ENCODE measurements at places on chromosomes 6 and 20.

GRCh38 chr6:137402143-137402680, 92.0 kb downstream of the OLIG3 start:
- no peak for DNase-seq

DNA sequence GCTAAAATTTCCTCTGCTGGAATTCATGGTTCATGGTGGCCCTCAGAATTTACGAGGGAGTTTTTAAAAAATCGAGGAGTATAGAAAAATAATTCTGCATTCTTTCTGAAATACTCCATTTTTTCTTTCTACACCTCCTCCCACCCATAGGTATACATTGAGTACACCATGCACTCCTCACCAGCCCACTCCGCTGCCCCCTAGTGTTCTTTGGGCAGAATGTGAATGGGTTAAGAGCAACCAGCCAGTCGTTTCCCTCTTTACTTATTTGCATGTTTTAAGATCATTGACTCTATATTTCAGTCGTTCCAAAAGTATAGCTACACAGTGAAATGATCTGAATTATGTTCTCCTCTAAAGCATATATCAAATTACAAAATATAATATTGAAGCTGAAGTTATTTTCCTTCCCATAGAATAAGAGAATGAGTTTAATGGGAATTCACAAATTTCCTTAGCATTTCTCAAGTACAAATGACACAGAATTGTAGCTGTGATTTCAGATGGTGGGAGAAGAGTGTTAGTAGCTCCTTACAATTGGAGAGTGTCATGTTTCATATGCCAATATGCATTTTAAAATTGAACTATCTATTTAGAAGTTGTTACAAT, 977.7 kb upstream of the SLC35B3 start:
- no peak for DNase-seq

DNA sequence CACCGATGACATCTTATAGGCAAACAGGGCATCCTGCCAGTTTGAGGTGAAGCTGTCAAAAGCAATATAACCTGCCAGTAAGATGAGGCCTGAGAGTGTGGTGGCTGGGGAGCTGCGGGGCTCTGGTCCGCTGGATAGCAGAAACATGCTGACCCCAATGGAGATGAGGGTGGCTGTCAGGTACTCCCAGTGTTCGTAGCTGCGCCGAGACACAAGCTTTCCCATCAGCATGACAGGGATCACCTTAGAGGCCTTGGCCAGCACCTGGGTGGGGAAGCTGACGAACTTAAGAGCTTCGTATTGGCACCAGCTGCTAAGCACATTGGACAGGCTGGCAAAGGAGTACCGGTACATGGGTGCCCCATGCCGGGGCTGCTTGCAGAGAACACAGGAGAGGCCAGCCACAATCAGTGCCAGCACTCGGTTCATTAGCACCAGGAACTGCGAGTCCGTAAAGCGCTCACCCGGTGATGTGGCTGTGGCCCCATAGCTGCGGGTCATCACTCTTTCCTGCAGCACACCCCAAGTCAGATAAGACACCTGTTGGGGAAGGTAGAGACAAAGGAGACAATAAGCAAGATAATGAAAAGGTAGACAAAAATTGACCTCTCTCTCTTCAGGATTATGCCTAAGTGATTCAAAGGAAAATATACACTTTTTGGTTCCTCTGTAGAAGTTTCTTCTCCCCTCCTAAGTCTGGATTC, 2.1 kb downstream of the SLC35B2 start:
- DNase-seq, result no peak

DNA sequence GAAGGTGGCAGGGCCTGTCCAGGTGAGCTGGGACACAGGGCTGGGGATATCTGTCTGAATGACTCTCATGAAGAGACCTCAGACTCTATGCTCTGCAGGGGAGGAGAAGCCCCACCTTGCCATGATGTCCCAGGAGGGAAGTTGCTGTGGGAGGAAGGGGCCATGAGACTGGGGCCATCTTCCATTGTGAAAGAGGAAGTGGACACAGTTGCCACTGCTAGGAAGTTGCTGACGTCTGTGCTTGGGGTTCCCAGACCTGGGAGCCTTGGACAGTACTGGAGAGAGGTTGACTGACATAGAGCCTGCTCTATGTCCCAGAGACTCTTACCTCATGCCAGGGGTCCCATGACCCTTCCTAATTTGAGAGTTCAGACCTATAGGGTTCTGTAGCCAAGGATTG, 24.5 kb downstream of the SIRPB1 start:
- DNase-seq, result no peak

GRCh38 chr20:13927171-13927570, 63.2 kb downstream of the SEL1L2 start:
- no peak for DNase-seq

- no peak for DNase-seq
These were observed 25.2 kb downstream of the TRAM2 start for GRCh38 chr6:52551483-52552277.

- DNase-seq, result no peak
These were observed 77.2 kb upstream of the PTCHD4 start for GRCh38 chr6:48188158-48188557.

GRCh38 chr6:71420095-71420692, 131.6 kb downstream of the OGFRL1 start:
- DNase-seq, result no peak

DNA sequence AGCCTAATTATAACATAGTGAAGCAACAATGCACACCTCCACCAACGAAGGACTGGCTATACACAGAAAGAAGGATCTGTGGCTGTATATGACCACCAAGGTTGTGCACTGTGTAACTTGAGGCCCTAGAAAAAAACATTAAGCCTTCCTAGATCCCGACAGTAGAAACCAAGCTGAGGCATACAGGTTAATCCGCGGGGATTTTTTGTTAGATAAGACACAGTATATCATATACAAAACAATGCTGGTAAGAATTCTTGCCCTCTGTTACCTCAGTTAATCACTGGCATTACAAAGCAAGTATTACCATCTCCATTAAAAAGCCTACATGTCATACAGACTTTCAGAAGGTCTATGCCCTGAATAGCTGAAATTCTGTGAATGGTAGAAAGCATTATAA, 228.8 kb downstream of the TBC1D32 start:
- no peak for DNase-seq

- peak; percentile 5 for DNase-seq
These were observed 278.6 kb downstream of the TBC1D32 start for GRCh38 chr6:121055572-121056163.

DNA sequence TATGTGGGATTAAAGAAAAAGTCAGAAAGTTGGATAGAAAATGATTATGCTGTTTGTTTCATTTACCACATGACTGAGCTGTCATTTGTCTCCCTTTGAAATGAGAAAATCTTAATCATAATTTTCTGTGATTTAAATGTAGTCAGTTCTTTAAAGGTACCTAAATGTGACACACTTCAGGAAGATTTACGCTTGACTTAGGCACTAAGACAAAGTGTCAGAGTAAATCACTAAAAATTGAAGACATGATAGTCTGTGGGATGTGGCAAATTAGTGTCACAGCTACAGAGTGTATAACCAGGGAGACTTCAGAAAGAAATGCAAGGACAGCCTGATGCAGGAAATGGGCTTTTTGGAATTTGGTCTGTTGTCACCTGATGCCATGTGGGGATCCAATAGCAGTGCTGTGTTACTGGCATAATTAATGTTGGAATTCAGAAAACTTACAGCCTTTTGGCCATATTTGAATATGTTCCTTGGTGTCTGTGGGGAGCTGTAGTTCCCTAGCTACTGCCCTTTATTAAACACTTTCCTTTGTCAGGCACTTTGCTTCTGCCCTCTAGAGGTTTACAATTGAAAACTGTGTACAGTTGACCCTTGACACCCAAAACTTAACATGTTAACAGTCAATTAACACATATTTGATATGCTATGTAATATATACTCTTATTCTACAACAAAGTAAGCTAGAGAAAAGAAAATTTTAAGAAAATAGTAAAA, 493.8 kb downstream of the UTRN start:
- DNase-seq, result no peak

- DNase-seq, result no peak
These were observed 5.1 kb downstream of the RREB1 start for GRCh38 chr6:7112741-7113313.

- DNase-seq, result peak; percentile 17
These were observed 12.9 kb downstream of the IPCEF1 start for GRCh38 chr6:154343473-154344308.

GRCh38 chr6:113281431-113281830, 575.7 kb upstream of the MARCKS start:
- no peak for DNase-seq

- DNase-seq, result no peak
These were observed at the start of gene NFYA for GRCh38 chr6:41072836-41073202. NFYA (plus strand) TSS chr6:41072974; CDS start chr6:41079090, 6,116 bp downstream.

DNA sequence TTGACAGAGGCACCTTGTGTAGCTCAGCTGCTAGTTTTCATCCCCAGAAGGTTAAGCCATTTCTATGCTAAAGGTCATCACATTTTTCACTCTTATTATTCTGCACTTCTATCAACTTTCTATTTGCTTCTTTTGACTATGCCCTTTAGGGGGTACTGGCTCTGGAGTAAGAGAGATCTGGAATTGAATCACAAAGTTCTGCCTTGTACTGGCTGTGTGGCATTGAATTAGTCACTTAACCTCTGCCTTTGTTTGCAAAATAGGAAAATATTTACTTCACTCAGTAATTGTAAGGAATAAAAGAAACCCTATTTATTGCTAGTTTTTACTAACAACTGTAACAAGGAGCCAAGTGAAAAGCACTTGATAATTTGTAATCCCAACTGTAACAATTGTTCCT, 56.8 kb upstream of the MTRF1L start:
- no peak for DNase-seq
